Stimulated activated CD8-positive, alpha-beta memory T cell treated with anti-CD3 and anti-CD28 coated beads, Interleukin-4, amount 100 ng/mL, for 4 hours (primary cell): ENCODE measurements at places on chromosomes 11 and 22.
A peak's percentile ranks its signal among the peaks of the same experiment; 100 is the strongest.

DNA sequence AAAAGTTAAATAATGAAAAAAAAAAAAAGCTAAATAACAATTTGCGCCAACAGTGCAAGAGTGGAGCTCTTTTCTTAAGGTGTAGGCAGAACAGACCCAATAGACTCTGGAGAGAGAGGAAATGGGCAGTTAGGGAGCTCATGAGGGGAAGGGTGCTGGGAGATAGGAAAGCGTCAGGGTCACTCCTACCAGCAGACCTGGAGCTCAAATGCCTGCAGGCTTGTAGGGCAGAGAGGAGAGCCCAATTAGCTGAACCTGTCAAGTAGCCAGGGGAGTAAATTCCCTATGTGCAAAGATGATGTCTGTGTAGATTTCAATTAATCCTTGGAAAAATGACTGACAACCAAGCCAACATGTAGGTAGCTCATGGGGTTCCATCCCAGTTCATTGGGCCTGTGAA, 73.0 kb downstream of the RAB30 start:
- no peak for DNase-seq

DNA sequence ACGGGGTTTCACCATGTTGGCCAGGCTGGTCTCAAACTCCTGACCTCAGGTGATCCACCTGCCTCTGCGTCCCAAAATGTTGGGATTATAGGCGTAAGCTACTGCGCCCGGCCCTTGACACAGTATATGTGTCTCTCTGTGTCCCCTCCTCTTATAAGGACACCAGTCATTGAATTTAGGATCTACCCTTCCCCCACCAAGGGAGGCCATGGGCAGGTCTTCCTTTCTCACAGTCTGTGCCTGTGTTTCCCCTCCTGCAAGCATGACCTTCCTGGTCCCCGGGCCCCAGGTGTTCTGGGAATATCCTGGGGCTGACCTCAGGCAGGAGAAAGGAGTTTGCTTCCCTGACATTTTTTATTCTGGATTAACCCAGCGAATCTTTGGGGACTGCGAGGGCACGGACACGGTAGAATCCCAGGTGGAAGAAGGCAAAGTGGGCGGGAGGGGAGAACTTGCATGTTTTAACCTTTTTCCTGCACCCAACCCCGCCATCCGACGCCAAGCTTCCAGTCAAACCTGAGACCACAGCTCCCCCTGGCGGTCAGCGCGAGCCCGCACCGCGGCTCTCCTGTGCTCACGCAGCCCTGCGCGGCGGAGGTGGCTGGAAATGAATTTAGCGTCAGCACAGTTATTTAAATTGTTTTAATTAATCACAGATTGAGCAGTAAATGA, 42.1 kb upstream of the ISX start:
- DNase-seq = peak; percentile 31

DNA sequence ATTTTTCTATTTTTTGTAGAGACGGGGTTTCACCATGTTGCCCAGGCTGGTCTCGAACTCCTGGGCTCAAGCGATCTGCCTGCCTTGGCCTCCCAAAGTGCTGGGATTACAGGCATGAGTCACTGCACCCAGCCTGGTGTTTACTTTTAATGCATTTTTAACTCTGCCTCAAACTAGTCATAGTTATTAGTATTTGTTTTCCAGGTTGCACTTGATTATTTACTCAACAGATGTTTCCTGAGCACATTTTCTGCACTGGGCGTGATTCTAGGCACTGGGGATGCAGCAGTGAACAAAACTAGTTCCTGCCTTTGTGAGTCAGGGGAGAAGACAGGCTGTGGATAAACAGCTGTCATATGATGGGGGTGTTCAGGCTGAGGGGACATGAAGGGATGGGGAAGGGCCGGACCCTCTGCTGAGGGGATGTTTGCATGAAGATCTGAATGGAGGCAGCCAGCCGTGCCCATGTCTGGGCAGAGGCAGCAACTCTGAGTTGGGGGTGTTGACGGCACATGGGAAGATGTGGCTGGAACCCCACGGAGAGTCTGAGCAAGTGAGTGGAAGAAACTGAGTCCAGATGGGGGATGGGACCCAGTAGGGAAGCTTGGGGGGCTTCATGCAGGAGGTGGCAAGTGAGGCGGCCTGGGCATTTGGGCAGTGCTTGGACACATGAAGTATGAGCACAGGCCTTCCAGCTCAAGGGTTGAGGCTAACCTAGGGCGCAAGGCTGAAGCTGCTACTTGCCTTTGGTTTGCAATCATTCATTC, 34.4 kb downstream of the MPPED1 start:
- DNase-seq = no peak

- no peak for DNase-seq
Observed at GRCh38 chr11:22640862-22641261, 15.2 kb upstream of the FANCF start.

- DNase-seq = no peak
Observed at GRCh38 chr11:94678901-94679300, 89.3 kb upstream of the AMOTL1 start.

- no peak for DNase-seq
Observed at GRCh38 chr22:49028111-49028510, 799.6 kb downstream of the BRD1 start.

- no peak for DNase-seq
Observed at GRCh38 chr11:45657496-45658260, 7.7 kb downstream of the CHST1 start.

DNA sequence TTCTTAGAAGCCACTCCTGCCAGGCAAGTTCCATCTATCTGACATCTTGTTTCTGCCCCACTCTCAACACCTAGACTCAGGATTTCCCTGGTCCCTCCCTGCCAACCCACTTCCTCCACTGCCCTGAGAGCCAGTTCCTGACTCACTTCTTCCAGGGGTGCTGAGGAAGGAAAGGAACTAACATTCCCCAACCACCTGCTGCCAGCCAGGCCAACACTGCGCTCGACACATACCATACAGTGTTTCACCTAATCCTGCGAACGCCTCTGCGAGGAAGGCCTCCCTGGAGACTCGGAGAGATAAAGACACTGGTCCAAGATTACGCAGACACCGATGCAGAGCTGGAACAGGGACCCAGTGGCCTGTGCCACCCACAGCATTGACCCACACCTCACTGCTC, 40.2 kb downstream of the MICAL3 start:
- DNase-seq = no peak

GRCh38 chr11:46710821-46711269, 8.2 kb upstream of the F2 start:
- DNase-seq = no peak

GRCh38 chr11:57776031-57776521, 14.5 kb downstream of the CTNND1 start:
- no peak for DNase-seq

GRCh38 chr11:126305699-126306098, 1.8 kb downstream of the DCPS start:
- no peak for DNase-seq

GRCh38 chr11:68138237-68138636, 17.0 kb upstream of the CHKA start:
- no peak for DNase-seq

GRCh38 chr22:49562685-49563249, 264.9 kb downstream of the BRD1 start:
- DNase-seq = no peak

- DNase-seq = no peak
Observed at GRCh38 chr11:12448131-12448939, 71.0 kb downstream of the PARVA start.

- no peak for DNase-seq
Observed at GRCh38 chr11:45653277-45653676, 12.1 kb downstream of the CHST1 start.

- no peak for DNase-seq
Observed at GRCh38 chr11:67266449-67267187, at the start of gene GRK2. TSS of gene GRK2 (plus strand) at chr11:67266473. CDS start at chr11:67266700, 227 bp downstream.

GRCh38 chr22:37545703-37546436, 14.4 kb upstream of the CDC42EP1 start:
- no peak for DNase-seq

DNA sequence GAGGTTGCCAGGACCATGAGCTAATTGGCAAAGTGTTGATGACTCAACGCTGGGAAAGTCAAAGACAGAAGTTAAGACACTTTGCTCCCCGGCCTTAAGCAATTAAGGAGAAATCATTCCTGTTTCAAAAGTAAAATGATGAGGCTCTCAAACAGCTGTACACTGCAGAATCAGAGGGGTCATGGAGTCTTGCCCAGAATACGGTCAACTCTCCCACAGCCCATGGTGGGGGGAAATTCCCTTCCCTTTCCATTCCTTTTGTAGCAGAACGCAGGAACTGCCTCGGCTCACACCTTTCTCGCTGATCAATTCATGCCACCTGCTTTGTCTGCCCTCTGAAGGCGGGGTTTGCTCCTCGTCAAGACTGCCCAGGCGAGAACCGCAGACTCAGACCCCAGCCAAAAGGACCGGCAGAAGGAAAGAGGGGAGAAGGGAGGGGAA, 52.8 kb downstream of the MN1 start:
- no peak for DNase-seq

GRCh38 chr22:39936523-39937145, 23.6 kb upstream of the TMA7B start:
- no peak for DNase-seq

DNA sequence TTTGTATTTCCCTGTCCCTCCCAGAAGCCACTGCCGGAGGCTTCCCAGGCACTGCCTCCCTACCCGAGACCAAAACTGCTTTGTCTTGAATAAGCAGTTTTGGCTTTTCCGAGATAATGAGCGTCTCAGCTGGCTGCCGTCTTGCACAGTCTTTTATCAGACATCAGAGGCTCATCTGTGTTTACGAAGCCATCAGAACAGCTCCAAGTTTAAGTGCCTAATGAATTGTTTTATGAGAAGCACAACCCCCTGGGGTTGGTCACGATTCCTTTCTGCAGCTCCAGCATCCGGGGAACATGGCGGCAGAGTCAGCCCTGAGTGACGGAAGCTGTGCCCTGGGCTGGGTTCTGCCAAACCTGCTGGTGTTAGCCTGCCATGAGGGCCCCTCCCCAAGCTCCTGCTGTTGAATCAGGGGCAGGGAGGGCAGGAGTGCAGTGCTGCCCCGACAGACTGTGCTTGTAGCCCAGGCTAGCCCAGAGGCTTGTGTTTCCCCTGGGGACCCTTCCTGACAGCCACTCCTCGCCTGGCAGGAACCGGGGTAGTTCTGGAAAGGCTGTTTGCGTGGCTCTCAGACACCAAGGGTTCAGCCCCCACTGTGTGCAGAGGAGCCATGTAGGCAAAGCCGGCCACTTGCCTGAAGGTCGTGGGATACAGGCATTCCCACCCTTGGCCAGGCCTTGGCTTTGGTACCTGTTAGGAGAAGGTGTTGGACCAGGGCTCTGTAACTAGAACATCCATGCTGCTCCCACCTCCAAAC, 96.1 kb downstream of the MORC2 start:
- DNase-seq = no peak

DNA sequence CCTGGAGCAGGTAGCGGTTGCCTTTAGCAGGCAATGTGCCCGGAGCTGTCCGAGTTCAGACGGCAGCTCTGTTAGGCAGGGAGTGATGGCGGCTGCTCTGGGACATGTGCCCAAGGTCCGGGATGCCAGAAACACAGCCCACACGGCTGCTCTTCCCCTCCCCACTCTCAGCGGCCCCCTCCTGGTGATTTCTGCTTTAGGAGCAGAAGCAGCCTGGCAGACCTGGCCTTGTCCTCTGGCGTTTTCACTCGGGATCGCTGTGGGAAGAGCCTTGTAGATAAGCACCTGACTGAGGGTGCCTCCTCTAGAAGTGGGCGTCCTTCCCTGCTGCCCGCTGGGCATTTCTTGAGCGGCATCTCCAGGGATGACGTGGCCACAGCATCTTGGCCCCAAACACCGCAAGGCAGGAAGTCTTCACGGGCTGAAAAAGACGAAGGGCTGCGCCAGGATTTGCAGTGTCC, 392.2 kb downstream of the TBC1D22A start:
- DNase-seq = no peak

- DNase-seq = no peak
Observed at GRCh38 chr11:82959987-82960778, 58.6 kb downstream of the DDIAS start.

DNA sequence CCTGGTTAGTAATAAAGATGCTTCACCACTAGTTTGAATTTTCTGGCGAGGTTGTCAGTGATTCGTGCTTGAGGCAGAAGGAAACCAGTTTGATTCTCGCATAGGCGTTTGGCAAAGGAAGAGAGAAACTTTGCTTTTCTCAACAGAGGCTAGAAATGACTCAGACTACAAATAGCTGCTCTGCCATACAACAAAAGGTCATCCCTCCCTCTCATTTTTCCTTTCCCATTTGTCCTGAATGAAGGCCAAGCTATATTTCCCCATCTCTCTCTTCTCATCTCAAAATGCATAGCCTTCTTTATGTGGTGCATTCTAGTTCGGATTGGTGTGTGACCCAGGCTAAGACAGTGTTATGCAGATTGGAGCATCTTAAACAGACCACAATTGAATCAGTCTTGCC, 741.4 kb downstream of the NTM start:
- DNase-seq = no peak

DNA sequence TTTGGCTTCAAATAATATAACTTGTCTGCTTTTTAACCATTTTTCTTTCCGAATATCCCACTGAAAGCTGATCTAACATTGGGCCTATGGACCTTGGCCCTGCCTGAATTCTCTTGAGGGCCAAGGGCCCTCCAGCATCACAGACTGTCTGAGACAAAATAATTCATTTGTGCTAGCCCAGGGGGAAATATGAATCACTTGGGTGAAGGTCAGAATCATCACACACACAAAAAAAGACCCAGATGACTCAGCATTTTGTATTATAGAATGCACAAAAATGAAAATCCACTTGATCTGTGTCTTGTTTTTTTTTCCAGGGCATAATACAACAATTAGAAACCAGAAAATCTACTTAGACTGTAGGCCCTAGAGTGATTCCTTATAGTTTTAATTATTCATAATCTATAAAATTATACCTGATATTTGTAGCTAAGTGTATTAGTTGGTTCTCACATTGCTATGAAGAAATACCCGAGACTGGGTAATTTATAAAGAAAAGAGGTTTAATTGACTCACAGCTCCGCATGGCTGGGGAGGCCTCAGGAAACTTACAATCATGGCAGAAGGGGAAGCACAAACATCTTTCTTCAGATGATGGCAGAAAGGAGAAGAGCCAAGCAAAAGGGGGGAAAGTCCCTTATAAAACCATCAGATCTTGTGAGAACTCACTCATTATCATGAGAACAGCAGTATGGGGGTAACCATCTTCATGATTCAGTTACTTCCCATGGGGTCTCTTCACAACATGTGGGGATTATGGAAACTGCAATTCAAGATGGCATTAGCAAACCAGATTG, 15.6 kb upstream of the RDX start:
- DNase-seq = no peak

GRCh38 chr22:27679693-27680488, 121.7 kb downstream of the MN1 start:
- DNase-seq = no peak

DNA sequence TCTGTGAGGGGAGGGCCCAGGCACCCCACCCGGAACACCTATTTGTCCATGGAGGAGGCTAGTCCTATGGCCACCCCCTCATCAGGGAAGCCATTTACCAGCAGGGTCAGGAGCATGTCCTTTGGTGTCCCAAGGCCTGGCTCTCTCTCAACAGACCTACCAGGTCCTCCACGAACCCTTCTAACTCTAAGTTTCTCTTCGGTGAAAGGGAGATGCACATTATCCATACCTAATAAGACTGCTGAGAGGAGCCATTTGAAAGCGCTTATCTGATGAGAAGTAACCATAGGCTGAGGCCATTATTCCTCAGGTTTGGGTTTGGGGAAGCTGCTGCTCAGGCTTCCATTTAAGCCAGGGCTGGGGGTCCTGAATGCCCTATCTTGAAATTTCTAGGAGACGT, 9.2 kb upstream of the TOP3B start:
- DNase-seq = no peak

GRCh38 chr11:24390016-24390415, 106.8 kb upstream of the LUZP2 start:
- no peak for DNase-seq

- no peak for DNase-seq
Observed at GRCh38 chr11:12745787-12746186, 71.6 kb downstream of the TEAD1 start.
